Cerebellum (tissue), 4 donors: ENCODE measurements at places on chromosomes 11 and 22. TPM values are rescaled to one million over a fixed set of nuclear protein-coding genes. Genes with fewer than 3 reads are reported as not detected.

Gene INCENP
- 24.5 TPM for total RNA-seq

DNA sequence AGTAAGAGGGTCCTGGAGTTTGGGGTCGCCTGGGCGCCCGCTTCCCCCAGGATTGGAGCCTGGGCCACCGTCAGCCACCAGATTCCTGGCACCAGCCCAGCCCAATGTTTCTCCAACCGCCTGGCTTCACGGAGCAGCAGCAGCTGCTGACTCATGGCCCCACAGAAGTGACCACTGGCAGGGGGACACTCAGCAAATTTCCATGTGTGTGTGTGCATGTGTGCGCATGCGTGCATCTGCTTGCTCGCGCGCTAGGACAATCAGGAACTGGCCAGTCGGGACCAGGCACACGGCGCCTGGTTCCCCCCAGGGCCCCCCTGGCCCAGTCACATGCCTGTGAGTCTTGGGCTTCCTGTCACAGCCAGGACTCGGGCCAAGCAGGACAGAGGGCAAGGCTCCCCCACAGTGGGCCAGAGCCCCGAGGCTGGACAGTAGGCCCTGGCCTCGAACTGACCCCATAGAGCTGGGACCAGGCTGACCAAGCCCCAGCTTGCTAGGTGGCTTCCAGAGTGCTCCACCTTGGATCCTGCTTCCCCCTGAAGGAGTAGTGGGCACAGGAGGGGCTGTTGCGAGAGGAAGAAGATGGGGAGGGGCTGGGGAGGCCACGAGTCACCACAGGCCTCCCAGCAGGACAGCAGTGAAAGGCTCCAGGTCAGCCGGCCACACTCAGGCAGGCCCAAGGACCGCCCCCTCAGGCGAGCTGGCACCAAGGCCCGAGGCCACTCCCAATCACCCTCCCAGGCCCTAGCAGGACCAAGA is 3.2 kb downstream of the CTSD start:
- peak; percentile 40 for DNase-seq

- DNase-seq = peak; percentile 64
These were observed 45.6 kb downstream of the BCR start for GRCh38 chr22:23225724-23226496.

Gene MS4A8
- total RNA-seq = 8.1 TPM

DNA sequence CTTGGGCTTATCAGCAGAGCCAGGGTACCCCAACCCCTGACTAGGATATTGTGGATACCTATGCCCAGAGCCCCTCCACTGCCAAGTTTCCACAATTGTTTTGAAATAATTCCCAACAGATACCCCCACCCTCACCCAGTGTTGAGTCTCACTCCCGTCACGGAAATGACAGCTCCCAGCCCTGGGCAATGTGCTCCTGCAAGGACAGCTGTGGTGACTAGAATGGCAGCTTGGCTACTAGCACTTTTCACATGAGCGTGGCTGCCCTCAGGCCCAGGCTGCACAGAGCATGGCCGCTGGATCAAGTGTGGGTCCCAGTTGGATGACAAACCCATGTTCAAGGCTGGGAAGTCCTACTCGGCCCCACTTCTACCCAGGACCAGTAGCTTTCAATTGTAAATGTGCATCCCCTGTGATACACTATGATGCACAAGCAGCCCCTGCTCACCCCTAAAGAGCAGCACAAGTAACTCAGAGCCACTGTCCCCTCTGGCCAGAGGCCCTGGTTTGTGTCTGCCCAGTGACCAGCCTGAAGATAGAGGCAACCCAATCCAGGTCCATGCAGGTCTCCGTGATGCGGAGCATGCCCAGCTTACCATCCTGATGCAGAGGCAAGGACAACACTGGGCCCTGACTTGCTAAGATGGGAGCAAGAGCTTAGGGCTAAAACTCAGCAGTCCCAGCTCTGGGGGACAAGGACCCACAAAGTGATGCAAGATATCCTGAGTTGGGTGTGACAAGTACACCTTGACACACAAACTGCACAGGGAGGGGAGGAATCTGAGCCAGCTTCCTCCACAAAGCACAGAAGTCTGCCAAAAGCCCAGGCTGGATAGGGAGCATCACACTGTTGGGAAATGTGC is 13.2 kb downstream of the KCNQ1OT1 start:
- DNase-seq = no peak

- no peak for DNase-seq
These were observed 3.2 kb upstream of the FJX1 start for GRCh38 chr11:35614939-35615569.

Gene MPEG1
- 2.3 TPM for total RNA-seq

GRCh38 chr11:75513250-75513649 is 12.5 kb downstream of the GDPD5 start:
- DNase-seq = no peak

GRCh38 chr11:47409440-47410369 is 1.3 kb downstream of the SLC39A13 start:
- no peak for DNase-seq

- DNase-seq = no peak
These were observed 85.0 kb downstream of the SERGEF start for GRCh38 chr11:17927681-17928343.

Gene CHADL
- 2.4 TPM for total RNA-seq

Gene UPB1
- total RNA-seq = 0.45 TPM

Gene SPDYC
- total RNA-seq = not detected

Gene CNTN5
- 110 TPM for total RNA-seq

- peak; percentile 77 for DNase-seq
These were observed 12.4 kb upstream of the KLHL35 start for GRCh38 chr11:75445315-75445953.
